Naive thymus-derived CD8-positive, alpha-beta T cell (primary cell): ENCODE measurements at places on chromosomes 1 and 21.
A peak's percentile ranks its signal among the peaks of the same experiment; 100 is the strongest.

GRCh38 chr1:151416231-151416630 is 16.9 kb downstream of the PSMB4 start:
- DNase-seq: no peak

- no peak for DNase-seq
Observed at GRCh38 chr1:54353959-54354358, 52.2 kb downstream of the SSBP3 start.

GRCh38 chr1:89525169-89525855 is 683 bp downstream of the LRRC8B start:
- DNase-seq: peak; percentile 40

DNA sequence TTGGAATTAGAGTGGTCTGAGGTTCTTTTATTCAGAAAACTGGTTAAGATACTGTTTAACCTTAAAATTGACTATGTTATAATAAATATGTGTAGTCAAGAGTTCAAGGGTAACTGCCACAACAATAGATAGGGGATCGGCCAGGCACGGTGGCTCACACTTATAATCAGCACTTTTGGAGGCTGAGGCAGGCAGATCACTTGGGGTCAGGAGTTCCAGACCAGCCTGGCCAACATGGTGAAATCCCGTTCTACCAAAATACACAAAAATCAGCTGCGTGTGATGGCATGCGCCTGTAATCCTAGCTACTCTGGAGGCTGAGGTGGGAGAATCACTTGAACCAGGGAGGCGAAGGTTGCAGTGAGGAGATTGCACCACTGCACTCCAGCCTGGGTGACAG is 39.5 kb downstream of the PDC start:
- no peak for DNase-seq

- no peak for DNase-seq
Observed at GRCh38 chr1:214439352-214440119, 111.9 kb downstream of the PTPN14 start.

- no peak for DNase-seq
Observed at GRCh38 chr1:214075305-214075998, 87.7 kb downstream of the PROX1 start.

GRCh38 chr1:151593730-151594129 is 18.1 kb upstream of the SNX27 start:
- DNase-seq: no peak

GRCh38 chr1:181104790-181105133 is 16.3 kb downstream of the IER5 start:
- peak; percentile 60 for DNase-seq

DNA sequence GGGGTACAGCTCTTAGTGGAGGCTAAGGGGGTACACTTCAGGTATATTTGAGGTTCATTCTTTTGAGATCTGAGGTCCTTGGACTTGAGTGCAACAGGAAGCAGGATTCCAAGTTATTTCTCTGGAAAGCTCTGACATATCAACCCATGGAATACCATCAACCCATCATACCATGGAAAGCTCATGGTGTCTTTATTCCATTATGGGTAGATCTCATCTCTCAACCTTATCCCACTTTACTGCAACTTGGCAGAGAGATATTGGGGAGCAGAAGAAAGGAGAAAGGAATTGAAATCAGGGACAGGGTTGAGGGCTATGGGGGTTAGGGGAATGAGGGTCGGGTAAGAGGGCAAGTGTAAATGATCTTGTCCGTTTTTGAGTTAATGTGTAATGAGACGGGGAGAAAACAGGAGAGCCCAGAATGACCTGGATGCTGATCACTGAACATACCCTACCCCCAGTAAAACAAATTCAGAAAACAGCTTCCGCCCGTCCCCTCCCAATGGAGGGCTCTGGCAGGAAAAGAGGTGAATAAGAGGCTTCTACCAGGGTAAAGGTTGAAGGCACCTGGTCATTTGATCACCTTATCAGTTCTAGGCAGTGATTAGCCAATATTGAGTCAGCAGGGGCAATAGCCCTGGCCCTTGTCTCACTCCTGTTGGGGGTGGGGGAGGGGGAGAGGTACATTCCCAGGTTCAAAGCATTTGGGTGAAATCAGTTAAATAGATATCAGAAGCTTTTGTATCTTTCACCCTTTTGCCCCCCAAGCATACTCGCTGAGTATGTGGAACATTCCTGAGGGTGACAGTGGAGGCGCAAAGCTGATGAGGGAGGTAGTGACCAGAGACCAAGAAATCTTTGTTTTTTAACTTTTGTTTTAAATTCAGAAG is 622 bp upstream of the APOA2 start:
- DNase-seq: no peak

DNA sequence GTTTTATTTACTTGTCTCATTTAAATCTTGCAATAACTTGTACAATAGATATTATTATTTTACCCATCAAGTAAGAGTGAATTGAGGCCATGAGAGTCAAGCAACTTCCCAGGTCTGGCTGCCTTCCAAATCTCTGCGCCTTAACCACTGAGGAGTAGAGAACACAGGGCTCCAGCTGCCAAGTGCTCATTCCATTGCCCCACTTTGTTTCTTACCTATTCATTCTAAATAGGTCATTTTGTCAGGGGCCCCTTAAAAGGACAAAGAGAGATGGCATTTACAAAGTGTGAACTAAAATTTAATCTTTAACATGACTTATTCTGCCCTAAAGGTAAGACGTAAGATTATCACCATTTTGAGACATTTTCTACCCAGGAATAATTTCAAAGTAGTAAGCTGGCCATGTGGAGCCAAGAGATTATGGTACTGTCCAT is 3.5 kb downstream of the PPP1R15B start:
- DNase-seq: peak; percentile 40

GRCh38 chr1:31701091-31701736 is 2.6 kb downstream of the COL16A1 start:
- DNase-seq: no peak

GRCh38 chr1:219149953-219150352 is 23.7 kb upstream of the LYPLAL1 start:
- no peak for DNase-seq
